ENCODE measurements at places on chromosomes 7 and 10. TPM values are rescaled to one million over a fixed set of nuclear protein-coding genes. Genes with fewer than 3 reads are reported as not detected.

DNA sequence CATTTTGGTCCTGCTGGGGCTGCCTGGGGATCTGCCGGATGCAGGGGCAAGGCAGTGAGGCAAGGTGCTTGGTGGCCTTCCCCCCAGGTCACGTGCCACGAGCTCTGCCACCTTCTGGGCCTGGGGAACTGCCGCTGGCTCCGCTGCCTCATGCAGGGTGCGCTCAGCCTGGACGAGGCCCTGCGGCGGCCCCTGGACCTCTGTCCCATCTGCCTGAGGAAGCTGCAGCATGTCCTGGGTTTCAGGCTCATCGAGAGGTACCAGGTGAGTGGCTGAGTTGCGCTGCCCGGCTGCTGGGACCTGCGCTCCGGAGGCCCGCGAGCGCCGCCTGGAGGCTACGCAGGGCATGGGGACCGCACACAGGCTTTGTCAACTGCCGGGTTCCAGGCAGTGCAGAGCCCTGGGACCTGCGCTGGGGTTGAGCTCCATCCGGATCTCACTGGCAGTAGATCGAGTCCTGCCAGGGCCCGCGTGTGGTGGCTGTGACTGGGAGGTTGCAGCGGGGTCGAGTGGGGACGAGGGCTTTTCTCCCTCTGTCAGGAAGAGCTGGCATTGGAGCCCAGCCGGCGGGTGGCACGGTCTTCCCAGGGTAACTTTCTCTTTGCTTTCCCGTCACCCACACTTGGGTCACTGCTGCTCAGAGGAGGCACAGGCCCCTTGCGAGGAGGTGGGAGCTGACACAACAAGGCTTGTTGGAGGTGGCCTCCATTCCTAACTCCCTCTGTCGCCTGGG is 21.7 kb downstream of the AMZ1 start:
- no peaks in the 10 kb centered on the region for H3K4me1 ChIP-seq
- no peaks in the 10 kb centered on the region for H3K36me3 ChIP-seq
- no peak overlapping the region for H3K4me3 ChIP-seq
- peak; percentile 68 for DNase-seq

GRCh38 chr7:157160433-157160832 is 21.7 kb downstream of the UBE3C start:
- H3K27me3 ChIP-seq: no peaks in the 10 kb centered on the region
- no peaks in the 10 kb centered on the region for H3K36me3 ChIP-seq
- no peak for DNase-seq
- H3K27ac ChIP-seq: no peak overlapping the region
- H3K4me3 ChIP-seq: no peak overlapping the region

- DNase-seq: no peak
- H3K27me3 ChIP-seq: no peaks in the 10 kb centered on the region
- no peak overlapping the region for H3K4me3 ChIP-seq
These were observed 1237.3 kb downstream of the XPNPEP1 start for GRCh38 chr10:108685863-108686531.

GRCh38 chr7:128919881-128920799 is 9.6 kb upstream of the KCP start:
- no peak overlapping the region for H3K4me3 ChIP-seq
- no peaks in the 10 kb centered on the region for H3K36me3 ChIP-seq
- H3K27me3 ChIP-seq: no peaks in the 10 kb centered on the region
- no peaks in the 10 kb centered on the region for H3K4me1 ChIP-seq

The UNC5B gene
- 2.8 TPM for total RNA-seq

- H3K4me1 ChIP-seq: no peaks in the 10 kb centered on the region
- no peaks in the 10 kb centered on the region for H3K27me3 ChIP-seq
- no peak overlapping the region for H3K27ac ChIP-seq
- no peaks in the 10 kb centered on the region for H3K36me3 ChIP-seq
- DNase-seq: no peak
These were observed 220.5 kb downstream of the TCERG1L start for GRCh38 chr10:131090761-131091661.

- H3K4me3 ChIP-seq: peak overlapping the region; percentile 94
- peak overlapping the region; percentile 98 for H3K27ac ChIP-seq
- peaks cover 35% of the 10 kb centered on the region for H3K4me1 ChIP-seq
- DNase-seq: peak; percentile 3
- no peaks in the 10 kb centered on the region for H3K27me3 ChIP-seq
- H3K36me3 ChIP-seq: no peaks in the 10 kb centered on the region
These were observed 1.2 kb downstream of the BRAF start for GRCh38 chr7:140923358-140924006.

The SFTPA1 gene
- total RNA-seq: 1.4 TPM

DNA sequence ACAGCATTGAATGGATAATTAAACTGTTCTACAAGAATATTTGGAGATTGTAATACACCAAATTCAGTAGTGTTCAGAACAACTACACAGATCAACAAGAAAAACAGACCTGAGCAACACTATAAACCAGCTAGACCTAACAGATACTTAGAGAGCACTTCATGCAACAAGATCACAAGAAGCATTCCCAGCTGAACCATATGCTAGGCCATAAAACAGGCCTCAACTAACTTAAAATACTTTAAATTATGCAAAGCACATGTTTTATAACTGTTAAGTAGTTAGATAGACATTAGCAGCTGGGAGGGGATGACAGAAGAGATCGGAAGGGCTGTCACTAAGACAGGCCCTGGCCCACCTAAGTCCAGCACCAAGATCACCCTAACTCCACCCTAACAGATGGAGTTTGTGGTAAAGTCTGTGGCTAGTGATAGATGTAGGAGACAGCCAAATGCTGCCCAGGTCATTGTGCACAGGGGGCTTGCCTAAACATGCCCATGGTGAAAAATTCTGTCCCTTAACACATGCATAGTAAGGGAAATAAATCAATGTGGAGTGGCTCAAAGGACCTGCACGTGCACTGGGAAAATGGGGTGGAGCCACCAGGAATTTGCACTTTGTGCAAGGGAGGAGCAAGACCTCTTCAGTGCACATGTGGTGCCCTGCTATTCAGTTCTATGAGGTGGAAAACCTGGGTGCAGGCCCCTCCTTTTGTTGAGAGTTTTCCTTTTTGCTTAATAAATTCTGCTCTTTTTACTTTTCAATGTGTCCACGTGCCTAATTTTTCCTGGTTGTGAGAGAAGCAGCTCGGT is 567.8 kb upstream of the NRG3 start:
- no peaks in the 10 kb centered on the region for H3K36me3 ChIP-seq
- H3K27me3 ChIP-seq: no peaks in the 10 kb centered on the region
- no peak overlapping the region for H3K27ac ChIP-seq
- H3K4me1 ChIP-seq: no peaks in the 10 kb centered on the region
- H3K4me3 ChIP-seq: no peak overlapping the region
